ENCODE measurements at places on chromosomes 2 and 18. TPM values are rescaled to one million over a fixed set of nuclear protein-coding genes. Genes with fewer than 3 reads are reported as not detected.

CLEC4F gene
- total RNA-seq, result 0.18 TPM

- DNase-seq, result no peak
These were observed 5.0 kb upstream of the GPR35 start for GRCh38 chr2:240620149-240620731.

GRCh38 chr18:48580782-48581181, 42.0 kb downstream of the CTIF start:
- no peak for DNase-seq

DNA sequence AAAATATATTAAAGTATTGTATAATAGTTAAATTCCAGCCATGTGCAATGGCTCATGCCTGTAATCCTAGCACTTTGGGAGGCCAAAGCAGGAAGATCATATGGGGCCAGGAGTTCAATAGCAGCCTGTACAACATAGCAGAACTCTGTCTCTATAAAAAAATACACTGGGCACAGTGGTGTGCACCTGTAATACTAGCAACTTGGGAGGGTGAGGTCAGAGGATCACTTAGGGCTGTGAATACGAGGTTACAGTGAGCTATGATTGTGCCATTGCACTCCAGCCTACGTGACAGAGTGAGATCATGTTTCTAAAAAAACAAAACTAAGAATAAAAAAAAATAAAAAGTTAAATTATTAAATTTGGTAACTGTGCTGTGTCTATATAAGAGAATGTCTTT, 36.1 kb downstream of the ZRANB3 start:
- no peak for DNase-seq

PLB1 gene
- 2.4 TPM for total RNA-seq

GRCh38 chr2:117470311-117471095, 344.0 kb upstream of the DDX18 start:
- no peak for DNase-seq

DNA sequence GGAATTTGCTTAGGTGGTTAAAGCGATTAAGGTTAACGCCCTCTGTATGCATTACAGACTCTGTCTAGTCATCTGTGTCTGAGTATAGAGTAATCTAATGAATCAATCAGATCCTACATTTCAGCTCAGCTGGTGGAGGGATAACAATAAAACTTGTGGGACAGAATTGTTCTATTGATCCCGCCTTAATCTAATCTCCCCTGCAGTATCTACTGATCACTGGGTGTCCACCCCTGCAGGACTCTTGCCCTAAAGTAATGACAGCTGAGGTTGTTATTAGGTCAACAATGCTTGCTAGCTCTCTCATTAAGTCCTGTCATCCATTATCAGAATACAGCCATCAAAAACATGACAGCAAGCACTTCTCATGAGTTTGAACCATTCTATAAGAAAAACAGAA, 462.6 kb upstream of the TMEFF2 start:
- DNase-seq, result no peak

- no peak for DNase-seq
These were observed 66.9 kb upstream of the DLX2 start for GRCh38 chr2:172169611-172170010.

LIMS2 gene
- total RNA-seq, result 5.8 TPM

Measured in G401 (cell line).